Mesothelial cell of epicardium (in vitro differentiated cells): ENCODE measurements at places on chromosomes 11 and 22. TPM values are rescaled to one million over a fixed set of nuclear protein-coding genes. Genes with fewer than 3 reads are reported as not detected.

NAALADL1 gene
- 1.2 to 1.8 TPM (median 1.5 TPM) in 3 replicates for total RNA-seq

TSPAN32 gene
- 0.94 to 1.8 TPM (median 1.2 TPM) in 3 replicates for total RNA-seq

SLC22A12 gene
- total RNA-seq, result not detected in 3 replicates

POTEH gene
- total RNA-seq, result 0.11 TPM in 1 of 3 replicates, not detected in the others

PATE4 gene
- total RNA-seq, result not detected in 3 replicates

SUSD2 gene
- 0.91 to 1.4 TPM (median 1.2 TPM) in 3 replicates for total RNA-seq

GLYATL1 gene
- 0.25 to 0.89 TPM (median 0.33 TPM) in 3 replicates for total RNA-seq

DEUP1 gene
- total RNA-seq, result 0.66 to 1.2 TPM (median 1.2 TPM) in 3 replicates

OR52H1 gene
- 0.73 to 1.6 TPM (median 1.3 TPM) in 3 replicates for total RNA-seq

ESAM gene
- 0.85 to 1.1 TPM (median 0.95 TPM) in 3 replicates for total RNA-seq

KRTAP5-8 gene
- total RNA-seq, result 0.18 to 0.73 TPM (median 0.25 TPM) in 3 replicates

TSG101 gene
- 45.1 to 51.8 TPM (median 45.7 TPM) in 3 replicates for total RNA-seq
